NCI-H2107 (cell line): ENCODE measurements at places on chromosomes 6 and 20.

GRCh38 chr6:90977513-90977912, 390.6 kb upstream of the MAP3K7 start:
- DNase-seq, result no peak

GRCh38 chr6:92109956-92110355, 1309.4 kb downstream of the EPHA7 start:
- DNase-seq, result no peak

GRCh38 chr6:7172649-7173048, 64.9 kb downstream of the RREB1 start:
- no peak for DNase-seq

DNA sequence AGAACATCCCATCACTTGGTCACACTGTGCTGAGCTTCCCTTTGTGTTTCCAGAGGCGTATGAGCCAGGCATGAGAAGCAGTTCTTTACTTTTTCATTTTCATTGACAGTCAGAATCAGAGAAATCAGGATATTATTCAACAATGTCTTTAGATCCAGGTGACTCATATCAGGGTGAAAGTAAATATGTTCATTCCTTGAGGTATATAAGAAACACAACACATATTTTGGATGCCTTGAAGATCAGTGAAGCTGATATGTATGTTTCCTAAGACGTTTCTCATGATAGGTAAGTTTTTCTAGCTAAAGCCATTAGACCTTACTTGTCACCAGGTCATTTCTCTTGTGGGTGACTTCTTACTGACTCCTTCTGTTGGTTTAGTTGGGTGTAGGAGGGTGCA, 505.6 kb downstream of the CDH26 start:
- no peak for DNase-seq

DNA sequence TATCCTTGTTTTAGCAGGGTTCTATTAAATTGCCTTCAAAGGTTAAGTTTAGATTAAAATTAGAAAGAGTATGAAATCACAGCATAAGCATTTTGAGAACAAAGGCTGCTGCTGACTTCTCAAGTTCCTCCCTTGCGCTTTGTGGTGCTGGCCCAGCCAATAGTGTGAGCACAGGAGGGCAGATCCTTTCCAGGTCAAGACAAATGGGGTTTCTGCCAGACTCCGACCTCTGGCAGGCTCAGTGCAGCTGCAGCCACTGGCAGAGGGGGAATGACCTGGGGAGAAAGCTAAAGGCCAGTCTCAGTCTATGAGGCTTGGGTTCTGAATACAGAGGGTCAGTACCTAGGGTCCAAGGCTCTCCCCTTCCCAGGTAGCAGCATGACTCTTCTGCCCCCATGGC, 27.0 kb downstream of the CLIC5 start:
- no peak for DNase-seq

DNA sequence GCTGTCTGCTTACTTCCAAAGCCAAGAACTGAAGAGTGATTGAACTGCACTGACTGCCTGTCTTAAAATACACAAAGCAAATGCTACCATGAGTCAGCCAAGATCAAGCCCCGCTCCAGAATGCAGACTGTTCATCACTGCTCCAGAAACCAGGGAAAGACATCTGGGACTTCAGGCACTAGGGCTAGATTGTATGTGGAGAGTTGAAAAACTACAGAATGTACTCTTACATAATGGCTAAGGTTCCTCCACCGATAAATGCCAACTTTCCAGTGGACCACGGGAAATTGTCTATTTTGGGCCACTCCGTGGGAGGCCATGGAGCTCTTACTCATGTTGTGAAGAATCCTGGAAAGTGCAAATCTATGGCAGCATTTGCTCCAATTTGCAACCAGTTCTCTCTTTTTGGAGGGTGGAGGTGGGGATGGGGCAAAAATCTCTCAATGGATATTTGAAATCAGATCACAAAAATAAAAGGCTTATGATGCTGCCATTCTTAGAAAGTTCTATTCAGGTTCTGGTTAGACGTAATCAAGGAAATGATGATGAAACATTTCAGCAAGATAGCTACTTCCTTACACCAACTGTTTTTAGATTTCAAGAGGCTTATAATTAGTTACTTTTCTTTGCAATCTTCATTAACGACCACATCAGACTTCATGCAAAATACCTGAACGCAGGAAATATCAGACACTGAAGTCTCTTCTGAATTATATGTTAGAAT, 11.8 kb upstream of the CAP2 start:
- DNase-seq, result no peak

DNA sequence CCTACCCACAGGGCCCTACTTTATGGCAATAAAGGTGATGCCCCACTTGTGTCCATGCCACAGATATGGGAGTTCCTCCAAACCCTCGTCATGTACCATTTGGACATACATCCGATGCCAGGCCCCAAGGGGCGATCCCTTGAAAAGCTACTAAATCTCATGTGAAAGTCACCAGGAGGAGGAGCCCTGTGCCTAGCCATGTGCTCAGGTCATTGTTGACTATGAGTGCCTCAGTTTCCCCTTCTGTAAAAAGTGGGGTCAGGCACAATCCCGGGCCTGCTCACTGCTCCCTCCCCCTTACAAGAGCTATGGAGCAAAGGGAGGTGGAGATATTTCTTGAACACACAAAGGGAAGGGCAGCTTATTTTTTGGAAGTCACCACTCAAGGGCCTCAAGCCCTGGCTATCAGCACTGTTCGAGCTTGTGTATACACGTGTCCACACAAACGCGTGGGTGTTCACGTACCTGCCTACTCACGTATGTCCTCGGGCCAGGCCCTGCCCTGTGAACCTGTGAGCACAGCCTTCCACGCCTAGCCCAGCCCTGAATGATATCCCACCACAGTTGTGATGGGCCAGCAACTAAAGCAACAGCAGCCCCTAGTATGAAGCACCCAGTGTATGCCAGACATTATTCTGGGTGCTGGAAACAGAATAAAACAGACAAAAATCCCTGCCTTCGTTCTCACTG, 1.9 kb downstream of the ACTL10 start:
- DNase-seq, result no peak

GRCh38 chr6:34578445-34579262, 22.5 kb upstream of the SPDEF start:
- DNase-seq, result no peak

DNA sequence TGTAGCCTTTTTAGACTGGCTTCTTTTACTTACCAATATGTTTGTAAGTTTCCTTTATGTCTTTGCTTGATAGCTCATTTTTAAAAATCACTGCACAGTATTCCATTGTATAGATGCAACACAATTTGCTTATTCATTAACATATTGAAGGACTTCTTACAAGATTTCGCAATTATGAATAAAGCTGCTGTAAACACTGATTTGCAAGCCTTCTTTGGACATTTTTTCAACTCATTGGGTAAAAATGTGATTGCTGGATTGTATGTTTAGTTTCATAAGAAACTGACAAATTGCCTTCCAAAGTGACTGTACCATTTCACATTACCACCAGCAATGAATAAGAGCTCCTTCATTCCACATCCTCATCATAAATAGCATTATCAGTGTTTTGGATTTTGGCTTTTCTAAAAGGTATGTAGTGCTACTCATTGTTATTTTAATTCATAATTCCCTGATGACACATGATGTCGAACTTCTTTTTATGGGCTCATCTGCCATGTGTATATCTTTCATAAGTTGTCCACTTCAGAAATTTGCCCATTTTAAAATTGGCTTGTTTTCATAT, 80.7 kb downstream of the TFAP2B start:
- no peak for DNase-seq

DNA sequence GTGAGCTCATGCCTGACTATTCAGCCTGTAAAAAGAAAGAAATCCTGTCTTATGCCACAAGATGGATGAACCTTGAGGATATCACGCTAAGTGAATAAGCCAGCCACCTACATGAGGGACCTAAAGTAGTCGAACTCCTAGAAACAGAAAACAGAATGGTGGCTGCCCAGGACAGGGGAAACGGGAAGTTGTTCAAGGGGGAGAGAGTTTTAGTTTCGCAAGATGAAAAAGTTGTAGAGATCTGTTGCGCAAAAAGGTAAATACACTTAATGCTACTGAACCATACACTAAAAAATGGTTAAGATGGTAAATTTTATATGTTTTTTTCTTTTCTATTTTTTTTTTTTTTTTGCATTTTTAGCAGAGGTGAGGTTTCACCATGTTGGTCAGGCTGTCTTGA, 74.1 kb upstream of the RALY start:
- DNase-seq, result no peak

DNA sequence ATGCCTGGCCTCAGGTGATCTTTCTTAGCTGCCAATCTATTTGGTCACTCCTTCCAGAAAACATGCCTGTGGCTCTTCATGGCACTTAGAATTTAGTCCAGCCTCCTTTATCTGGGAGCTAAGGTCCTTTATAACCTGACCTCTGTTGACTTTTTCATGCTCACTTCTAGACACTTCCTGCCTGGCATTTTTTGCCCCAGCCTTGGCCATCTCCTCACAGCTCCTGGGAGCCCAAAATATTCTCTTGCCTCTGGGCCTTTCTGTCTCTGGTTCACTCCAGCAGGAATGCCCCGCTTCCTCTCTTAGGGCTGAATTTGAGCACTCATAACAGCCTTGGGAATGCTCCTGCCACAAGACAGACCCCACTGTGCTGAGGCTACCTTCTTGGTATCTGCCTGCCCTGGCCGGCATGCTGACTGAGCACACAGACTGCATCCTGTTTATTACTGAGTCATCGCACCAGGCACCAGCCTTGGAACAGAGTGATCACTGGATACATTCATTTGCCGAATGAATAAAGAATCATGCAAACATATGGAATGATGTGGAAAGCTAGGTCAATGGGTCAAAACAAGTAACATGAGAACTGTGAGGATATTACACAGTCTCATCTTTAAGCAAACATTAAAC, 5.8 kb upstream of the EEF1E1 start:
- DNase-seq, result no peak

GRCh38 chr20:43662943-43663655, 3.8 kb upstream of the MYBL2 start:
- DNase-seq, result no peak

GRCh38 chr20:10780901-10781300, 107.1 kb upstream of the JAG1 start:
- DNase-seq, result no peak

GRCh38 chr6:119370080-119370479, 20.5 kb upstream of the MAN1A1 start:
- no peak for DNase-seq

DNA sequence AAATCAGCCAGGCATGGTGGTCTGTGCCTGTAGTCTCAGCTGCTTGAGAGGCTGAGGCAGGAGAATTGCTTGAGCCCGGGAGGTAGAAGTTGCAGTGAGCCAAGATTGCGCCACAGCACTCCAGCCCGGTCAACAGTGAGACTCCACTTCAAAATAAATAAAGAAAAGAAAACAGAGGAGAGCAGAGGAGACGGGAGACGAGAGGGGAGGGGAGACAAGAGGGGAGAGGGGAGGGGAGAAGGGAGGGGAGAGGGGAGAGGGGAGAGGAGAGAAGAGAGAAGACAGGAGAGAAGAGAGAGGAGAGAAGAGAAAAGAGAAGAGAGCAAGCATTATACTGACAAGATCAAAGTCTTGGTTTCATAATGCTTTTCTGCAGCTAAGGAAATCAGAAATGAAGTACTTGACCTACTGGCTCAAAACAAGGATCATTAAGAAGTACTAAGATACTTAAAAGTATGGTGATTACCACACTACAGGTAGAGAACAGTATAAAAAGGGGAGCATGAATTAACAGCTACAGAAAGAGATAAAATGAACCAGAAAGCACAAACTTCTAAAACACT, 30.5 kb downstream of the FAM8A1 start:
- no peak for DNase-seq
